ENCODE measurements at places on chromosomes 16 and 17.

DNA sequence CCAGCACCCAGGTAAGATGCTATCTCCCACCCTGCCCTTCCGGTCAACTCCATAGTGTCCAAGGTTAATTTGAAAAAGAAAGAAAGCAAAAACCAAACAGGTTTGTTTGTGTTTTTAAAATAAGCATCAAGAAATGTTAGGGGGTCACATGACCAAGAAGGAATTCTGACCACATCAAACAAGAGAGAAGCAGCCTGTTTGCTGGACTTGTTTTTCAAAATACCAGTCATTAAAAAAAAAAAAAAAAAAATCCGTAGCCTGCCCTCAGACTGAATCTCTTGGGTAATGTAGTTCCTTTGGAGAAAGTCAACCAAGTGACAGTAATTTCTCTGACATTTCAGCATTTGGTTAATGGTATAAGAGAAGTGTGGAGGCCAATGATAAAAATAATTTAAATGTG is 38.4 kb downstream of the HNF1B start:
- DNase-seq, result no peak

GRCh38 chr17:63191610-63192009 is 225.6 kb downstream of the TANC2 start:
- no peak for DNase-seq

- no peak for DNase-seq
Measured at GRCh38 chr17:70871180-70871818, 702.0 kb downstream of the KCNJ2 start.

DNA sequence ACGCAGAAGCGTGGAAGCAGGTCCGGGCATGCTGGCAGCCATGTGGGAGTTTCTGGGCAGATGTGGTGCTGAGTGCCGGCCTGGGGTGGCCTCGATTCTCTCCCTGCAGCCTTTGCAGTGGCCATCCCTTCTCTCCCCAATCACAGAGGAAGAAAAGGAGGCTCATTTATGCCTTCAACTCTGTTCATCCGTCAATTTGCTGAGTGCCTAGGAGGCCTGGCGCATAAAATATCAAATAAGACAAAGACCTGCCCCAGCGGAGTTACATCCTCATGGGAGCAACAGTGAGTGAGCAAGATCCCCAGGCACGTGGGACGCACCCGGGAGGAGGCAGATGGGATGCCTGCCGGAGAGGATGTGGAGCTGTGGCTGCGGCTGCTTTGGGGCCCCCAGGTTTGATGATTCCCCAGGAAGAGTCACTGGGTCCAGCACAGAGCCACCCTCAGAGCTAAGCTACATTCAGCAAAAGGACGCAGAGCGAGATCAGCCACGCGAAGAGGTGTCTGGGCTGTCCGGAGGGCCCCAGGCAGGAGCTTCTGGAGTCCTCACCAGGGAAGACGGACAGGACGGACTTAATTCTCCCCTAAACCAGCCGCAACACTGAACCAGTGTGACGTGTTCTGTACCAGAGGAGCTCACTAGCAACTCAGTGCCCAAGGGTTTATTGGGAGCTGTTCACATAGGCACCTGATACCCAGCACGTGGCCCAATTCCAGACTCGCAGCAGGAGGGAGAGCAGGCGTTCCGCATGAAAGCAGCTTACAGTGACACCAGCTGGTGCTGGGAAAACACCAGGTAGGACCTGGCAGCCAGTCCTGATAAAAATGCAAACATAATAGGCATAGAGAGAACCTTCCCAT is 11.3 kb downstream of the CA5A start:
- no peak for DNase-seq

DNA sequence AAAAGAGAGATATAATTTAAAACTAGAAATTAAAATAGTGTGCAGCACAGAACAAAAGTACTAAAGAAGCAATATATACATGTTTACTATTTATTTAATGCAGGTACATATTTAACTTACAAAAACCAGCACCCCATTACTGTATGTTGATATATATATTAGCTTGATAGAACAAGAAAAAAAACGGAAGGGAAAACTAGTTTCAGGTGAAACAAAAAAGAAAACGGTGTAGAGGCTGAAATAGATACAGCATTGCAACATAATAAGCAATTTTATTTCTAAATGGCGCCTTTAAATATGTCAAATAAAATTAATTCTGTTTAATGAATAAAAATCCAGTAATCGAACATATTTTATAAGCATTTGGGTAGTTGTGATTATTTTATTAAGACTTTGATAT is 3.9 kb downstream of the HNF1B start:
- no peak for DNase-seq

DNA sequence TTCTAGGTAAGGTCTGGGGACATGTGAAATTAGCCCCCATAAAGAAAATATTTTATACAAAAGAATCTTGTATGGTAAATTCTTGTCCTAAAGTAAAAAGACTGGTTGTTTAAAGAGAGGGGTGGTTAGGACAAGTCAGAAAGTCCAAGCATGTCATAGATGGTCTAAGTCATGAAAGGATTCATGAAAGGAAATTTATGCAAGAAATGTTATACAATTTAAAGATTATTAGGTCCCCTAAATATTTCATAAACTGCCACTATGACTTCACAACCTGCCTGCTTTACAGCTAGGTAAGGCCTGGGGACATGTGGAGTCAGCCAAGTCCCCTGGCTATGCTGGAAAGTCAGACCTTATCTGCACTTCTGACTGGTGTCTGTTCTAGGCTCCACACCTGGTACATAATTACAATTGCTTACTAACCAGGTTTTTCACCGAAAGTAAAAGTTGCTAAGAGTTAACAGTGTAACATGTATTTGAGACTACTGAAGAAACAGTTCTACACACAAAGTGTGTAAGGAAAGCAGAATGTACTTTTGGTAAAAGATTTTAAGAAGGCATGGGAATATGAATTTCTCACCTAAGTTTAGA is 17.0 kb downstream of the N4BP1 start:
- no peak for DNase-seq

- no peak for DNase-seq
Measured at GRCh38 chr17:69086641-69087040, 25.9 kb upstream of the ABCA9 start.

DNA sequence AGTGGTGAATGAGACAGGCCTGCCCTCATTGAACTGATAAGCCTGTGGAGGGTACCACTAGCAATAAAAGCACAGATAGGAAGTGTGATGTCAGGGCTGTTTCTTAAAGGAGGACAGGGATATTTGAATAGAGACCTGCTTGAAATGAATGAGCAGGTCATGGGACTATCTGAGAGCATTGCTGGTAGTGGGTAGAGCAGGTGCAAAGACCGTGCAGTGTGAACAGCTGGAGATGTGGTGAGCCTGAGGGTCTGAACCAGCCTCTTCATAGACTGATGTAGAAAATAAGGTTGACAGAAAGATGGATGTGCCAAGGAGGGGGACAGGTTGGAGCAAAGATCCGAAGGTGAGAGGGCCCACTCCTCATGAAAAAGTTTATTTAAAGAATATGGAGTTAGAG is 2.4 kb downstream of the NUP93 start:
- DNase-seq, result no peak

- no peak for DNase-seq
Measured at GRCh38 chr16:85192238-85193114, 80.2 kb upstream of the CIBAR2 start.
